ENCODE measurements at places on chromosomes 16 and 17. TPM values are rescaled to one million over a fixed set of nuclear protein-coding genes. Genes with fewer than 3 reads are reported as not detected.

DNA sequence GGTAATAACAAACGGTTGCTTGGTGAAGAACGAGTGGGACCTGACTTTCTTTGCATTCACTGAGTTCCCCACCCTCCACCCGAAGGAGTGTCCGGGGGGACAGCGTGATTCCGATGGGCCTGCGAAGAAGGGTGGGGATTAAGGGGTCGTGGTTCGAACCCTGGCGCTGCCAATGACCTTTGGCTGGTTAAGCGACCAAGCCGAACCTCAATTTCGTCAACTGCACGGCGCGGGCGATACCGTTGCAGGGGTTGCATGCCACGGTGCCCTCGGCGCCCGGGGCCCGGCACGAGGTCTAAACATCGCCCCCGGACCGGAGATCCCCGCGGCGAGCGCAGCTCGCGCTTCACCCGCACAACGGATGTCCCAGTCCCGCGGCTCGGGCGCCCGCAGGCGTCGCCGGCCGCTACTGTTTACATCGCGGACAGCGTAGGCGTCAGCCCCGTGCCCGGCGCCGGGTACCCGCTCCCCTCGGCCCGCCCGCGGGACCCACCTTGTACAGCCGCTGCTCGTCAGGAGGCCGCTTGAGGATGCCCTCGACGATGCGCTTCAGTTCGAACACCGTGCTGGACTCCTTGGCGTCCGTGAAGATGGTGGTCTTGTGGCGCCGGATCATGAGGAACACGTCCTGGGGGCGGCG is 460 bp downstream of the ELOB start:
- peak; percentile 86 for DNase-seq

- DNase-seq, result no peak
These were observed 28.2 kb upstream of the ACSF3 start for GRCh38 chr16:89065458-89065822.

- DNase-seq, result no peak
These were observed 269.8 kb downstream of the RBFOX1 start for GRCh38 chr16:7602291-7602950.

DNA sequence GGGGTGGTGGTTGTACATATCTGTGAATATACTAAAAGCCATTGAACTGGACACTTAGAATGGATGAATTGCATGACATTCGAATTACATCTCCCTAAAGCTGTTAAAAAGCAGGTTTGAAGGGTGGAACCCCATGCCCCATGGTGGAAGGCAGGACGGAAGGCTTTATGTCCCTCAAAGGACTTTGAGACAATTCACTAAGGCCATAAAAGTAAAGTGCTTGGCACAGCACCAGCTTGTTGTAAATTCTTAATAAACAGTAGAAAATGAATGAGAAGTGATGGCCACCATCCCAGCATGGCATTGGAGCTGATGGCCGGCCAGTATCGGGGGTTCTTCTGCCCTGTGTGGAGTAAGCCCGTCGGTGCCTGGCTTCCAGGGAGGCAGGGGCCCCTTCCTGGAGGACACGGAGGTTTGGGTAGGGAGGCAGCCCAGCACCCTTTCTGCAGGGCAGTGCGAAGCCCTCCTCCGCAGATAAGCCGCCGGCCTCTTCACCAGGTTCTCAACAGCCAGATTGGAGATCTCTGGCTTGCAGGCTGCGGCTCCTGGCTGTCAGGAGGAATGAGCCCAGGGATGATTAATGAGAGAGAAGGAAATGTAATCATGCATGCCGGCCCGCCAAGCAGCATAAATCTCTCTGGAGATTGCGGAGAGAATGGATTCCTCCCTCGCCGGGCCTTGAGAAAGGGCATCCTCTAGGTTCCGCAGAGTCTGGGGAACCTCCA is 346.9 kb downstream of the FOXL1 start:
- DNase-seq, result peak; percentile 96

GRCh38 chr17:78589031-78589675 is 12.0 kb upstream of the DNAH17 start:
- peak; percentile 43 for DNase-seq

- no peak for DNase-seq
These were observed 151.8 kb downstream of the BANP start for GRCh38 chr16:88103011-88103410.

Gene DNASE1L2
- 0.72 TPM for total RNA-seq

Gene RPRML
- not detected for total RNA-seq

Measured in osteoblast (primary cell).